NCI-H1092 (cell line): ENCODE measurements at places on chromosomes 7 and 10.

- DNase-seq: no peak
These were observed 213.3 kb downstream of the MDFIC start for GRCh38 chr7:115135146-115135545.

DNA sequence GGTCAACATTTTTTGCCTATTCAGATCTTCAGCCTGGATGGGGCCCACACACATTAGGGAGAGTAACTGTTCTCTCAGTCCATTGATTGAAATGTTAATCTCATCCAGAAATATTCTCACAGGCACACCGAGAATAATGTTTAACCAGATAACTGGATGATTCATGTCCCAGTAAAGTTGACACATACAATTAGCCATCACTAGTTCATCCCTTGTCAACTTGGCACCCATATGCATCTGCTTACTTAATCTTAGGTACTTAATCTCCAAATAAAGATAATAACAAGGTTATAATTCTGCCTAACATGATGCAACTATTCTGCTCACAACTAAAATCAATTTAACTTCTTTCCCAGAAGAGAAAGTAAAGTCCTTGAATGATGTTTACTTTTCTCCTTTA, 502.6 kb downstream of the ADRA2A start:
- no peak for DNase-seq

DNA sequence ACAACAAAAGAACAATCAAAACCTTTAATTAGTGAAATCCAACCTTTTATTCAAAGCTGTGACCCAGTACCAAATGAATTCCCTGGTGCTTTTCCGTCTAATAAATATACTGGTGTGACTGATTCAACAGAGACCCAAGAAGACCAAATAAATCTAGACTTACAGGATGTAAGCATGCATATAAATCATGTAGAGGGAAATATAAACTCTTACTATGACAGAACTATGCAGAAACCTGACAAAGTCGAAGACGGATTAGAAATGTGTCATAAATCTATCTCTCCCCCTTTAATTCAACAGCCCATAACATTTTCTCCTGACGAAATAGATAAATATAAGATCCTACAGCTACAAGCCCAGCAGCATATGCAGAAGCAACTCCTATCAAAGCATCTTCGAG, 540.6 kb upstream of the TEX47 start:
- DNase-seq: no peak

DNA sequence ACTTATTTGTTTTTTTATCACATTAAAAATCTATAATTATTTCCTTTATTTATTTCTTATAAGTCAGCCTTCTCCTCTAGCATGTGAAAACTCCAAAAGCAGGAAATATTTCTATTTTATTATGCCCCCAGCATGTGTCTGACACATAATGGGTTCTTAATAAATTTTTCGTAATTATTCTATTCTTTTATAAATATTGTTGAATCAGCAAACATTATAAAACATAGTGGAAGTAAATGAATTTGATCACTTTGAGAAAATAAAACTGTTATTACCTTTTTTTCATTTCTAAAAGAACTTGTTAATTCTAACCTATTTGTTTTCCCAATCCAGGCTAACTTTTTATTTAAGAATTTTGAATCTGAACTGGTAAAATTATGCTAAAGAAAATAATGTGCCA, 509.1 kb upstream of the PCDH15 start:
- no peak for DNase-seq

- DNase-seq: peak; percentile 3
These were observed 79.0 kb upstream of the LSM8 start for GRCh38 chr7:118104812-118105441.
